Stimulated activated CD8-positive, alpha-beta memory T cell treated with anti-CD3 and anti-CD28 coated beads, Interleukin-7, amount 100 ng/mL, for 4 hours (primary cell): ENCODE measurements at places on chromosomes 2 and 18.

DNA sequence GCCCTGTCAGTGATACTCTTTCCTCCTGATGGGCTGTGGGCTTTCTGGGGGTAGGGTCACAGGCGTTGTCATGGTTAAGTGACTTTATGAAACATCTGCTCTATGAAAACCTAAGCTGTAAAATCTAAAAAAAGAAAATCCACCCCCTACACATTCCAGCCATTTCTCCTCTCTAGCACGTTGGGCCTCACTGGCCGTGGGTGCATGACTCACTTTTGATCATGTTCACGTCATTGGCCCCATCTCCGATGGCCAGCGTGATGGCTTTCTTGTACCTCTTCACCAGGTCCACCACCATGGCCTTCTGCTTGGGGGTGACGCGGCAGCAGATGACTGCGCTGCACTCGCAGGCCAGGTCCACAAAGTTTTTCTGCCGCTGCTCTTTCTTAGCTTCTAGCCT lies 39.3 kb upstream of the NARS1 start:
- DNase-seq = no peak

DNA sequence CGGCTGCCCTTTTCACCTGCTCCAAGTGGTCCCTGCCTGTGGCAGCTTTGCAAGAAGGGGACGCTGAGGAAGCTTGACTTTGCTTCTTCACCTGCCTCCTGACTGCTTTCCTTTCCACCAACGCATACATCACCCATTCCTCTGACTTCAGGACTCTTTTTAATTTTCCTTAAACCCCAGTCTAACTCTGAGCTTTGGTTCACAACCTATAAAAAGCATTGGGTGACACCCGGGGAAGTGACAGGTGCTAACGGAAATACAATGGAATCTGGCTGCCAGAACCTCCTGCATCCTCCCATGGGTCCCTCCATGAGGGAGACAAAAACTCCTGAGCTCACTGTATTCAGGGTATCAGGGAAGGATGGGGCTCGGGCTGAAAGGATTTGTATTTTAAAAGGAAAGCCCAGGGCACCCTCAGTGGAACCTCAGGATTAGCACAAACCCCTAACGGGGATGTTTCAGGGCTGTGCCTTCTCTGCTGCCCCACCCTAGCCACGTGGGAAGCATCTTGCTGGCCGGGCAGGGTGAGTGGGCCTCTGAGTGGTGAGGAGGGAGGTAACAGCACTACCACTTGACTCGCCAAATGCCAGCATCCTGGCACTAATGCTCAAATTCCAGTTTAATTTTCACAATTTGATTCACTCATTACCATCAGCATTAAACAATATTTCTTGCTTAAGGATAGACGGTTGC lies 284.8 kb downstream of the CELF4 start:
- no peak for DNase-seq

DNA sequence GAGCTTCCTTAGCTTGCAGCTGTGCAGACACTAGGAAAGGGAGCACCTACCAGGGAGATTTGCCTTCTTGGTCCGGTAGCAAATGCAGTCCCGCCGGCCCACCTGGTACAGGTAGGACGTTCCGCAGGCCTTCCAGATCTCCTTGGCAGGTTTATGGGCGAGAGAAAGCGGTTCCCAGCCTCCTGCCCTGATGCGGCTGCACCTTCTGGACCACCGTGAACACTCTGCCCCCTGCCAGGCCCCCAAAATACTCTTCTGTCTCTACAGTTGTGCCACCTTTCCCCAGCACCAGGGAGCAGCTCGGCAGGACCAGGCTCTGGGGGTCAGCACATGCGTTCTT lies 67.4 kb downstream of the HNRNPLL start:
- DNase-seq = no peak

- no peak for DNase-seq
Observed at GRCh38 chr18:56910967-56911366, 235.9 kb upstream of the BOD1L2 start.
